Ascending aorta (tissue), 2 donors: ENCODE measurements at places on chromosomes 2 and 18.

DNA sequence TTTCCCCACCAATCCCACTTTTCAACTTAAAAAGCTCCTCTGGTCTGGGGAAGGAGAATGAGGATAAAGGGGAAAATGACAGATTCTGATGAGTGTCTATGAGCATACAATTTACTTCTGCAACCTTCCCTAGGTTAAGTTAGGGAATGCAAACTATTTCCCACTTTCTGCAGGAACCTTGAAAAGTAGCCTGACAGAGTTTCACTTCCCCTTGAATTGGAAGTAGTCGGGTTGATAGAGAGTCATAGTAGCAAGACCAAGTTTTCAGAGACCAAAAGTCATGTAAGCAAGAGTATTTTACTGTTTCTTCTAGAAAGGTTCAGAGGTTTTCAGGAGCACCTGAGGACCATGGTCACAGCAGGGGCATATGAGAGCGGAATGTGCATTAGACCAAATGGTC lies 815.1 kb downstream of the CPS1 start:
- DNase-seq = no peak

- DNase-seq = no peak
These were observed 51.8 kb downstream of the TEX51 start for GRCh38 chr2:126950504-126950903.

DNA sequence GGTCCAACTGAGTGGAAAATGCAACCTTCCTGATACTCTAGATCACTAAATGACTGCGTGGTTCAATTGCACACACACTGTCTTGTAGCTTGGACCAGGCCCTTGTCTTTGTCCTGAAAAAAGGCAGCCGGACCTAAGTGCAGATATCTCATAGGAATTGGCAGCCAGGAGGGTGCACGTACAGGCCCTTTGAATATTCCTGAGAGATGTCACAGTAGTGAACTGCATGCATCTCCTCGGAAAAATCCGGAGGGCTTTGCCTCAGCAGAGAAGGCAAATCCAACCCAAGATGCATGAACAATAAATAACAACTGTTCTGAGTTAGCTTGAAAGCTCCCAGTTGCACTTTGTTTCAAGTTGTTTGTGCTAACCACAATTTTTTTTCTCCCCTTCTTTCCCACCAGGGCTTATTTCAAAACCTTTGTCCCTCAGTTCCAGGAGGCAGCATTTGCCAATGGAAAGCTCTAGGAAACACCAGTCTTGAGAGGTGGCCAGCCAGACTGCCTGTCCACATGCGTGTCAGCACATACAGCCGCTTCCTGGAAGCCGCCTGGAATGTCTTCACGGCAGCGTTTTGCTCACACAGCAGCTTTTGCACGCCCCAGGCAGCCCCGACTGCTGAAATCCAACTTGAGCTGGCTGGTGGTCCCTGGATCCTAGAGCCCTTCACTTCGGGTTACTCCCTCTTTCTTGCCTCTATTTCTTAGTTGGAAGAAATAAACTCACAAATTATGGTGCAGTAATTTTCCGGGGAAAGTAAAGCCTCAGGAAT lies 54.4 kb upstream of the FOSL2 start:
- peak; percentile 92 for DNase-seq

DNA sequence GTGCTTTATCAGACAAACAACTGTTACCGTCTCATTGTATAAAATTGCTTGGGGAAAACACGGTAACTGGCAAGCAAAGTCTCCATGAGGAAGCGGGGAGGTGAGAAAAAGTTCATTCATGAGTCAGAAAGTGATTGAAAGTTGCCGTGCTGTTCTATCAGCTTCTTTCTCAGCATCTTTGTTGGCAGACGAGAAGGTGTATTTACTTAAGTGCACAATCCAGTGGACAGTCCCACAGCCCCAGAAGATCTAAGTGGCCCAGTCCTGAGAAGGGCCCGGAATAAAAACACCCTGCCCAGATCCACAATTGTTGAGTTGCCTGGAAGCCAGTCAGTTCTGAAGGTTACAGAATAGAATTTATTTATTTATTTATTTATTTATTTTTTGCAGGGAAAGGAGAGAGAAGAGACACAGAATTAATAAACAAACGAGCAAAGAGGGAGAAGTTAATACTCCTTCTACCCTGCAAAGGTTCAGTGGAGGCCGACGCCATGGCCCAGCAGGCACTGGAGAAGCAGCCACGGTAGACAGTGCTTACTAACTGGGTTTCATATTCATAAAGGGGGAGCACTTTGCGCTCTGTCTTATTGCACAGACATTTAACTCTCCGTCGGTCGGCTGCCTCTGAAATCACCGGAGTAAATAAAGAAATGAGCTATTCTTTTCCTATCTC lies 676.0 kb upstream of the SALL3 start:
- no peak for DNase-seq

GRCh38 chr2:160816916-160817499 lies 323.4 kb upstream of the RBMS1 start:
- no peak for DNase-seq

GRCh38 chr2:18171191-18172139 lies 293.0 kb downstream of the KCNS3 start:
- no peak for DNase-seq

GRCh38 chr2:42867093-42868065 lies 75.0 kb upstream of the HAAO start:
- no peak for DNase-seq

- no peak for DNase-seq
These were observed 42.8 kb downstream of the LRRTM4 start for GRCh38 chr2:77479395-77479794.
